ENCODE measurements at places on chromosomes 2 and 18.

- DNase-seq: no peak
These were observed 938.3 kb upstream of the CNTNAP5 start for GRCh38 chr2:123086613-123087385.

DNA sequence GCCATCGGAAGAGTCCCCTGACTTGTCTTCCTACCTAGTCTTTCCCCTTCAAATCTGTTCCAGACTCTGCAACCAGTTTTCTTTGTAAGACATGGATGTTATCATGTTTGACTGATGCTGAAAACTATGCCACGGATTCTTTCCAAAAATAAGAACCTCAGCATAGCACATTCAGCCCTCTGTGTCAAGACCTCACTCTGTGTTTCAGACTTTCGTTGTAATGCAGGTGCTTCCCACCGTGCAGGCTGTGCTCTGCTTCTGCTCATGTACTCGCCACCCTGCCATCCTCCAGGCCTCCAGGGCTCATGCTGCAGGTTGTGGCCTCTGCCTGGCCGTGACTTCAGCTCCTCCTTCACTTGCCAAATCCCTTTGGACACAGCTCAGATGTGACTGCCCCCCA is 347.0 kb upstream of the RAB12 start:
- no peak for DNase-seq

GRCh38 chr2:41543726-41544125 is 504.1 kb upstream of the PKDCC start:
- DNase-seq: no peak

DNA sequence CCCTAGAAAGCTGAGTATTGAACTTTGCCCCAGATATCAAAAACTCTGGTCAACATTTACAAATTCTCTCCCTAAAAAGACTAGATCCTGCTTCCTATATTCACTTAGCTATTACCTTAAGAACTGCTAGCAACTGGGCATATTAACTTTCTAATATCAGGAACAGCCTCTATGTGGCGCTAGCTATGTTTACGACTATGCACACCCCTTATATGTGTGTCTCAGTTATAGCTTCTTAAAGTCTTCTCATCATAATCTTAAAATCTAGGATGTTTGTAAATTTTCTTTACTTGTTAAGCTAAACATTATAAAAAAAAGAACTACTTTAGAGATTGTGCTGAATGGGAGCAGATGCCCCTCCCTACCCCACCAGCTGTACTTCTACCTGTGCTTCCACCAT is 1.7 kb upstream of the STAMBP start:
- no peak for DNase-seq

- DNase-seq: no peak
These were observed 87.8 kb downstream of the RRM2 start for GRCh38 chr2:10210336-10210735.

DNA sequence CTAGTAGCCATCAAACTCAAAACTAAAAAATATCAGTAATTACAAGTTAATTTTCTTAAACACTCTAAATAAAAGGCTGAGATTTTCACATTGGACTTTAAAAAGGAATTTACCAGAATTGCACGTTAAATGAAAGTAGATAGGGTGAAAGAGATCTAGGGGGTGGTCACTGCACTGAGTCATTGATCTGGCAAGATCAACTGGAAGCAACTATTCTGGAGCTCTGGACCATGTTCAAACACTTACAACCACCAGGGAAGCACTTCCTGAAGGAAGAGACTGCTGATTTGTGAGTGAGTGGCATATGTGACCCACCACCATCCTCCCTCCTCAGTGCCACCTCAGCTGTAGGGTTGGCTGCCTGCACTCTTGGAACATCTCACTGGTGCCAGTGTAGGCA is 111.8 kb downstream of the UGGT1 start:
- no peak for DNase-seq

DNA sequence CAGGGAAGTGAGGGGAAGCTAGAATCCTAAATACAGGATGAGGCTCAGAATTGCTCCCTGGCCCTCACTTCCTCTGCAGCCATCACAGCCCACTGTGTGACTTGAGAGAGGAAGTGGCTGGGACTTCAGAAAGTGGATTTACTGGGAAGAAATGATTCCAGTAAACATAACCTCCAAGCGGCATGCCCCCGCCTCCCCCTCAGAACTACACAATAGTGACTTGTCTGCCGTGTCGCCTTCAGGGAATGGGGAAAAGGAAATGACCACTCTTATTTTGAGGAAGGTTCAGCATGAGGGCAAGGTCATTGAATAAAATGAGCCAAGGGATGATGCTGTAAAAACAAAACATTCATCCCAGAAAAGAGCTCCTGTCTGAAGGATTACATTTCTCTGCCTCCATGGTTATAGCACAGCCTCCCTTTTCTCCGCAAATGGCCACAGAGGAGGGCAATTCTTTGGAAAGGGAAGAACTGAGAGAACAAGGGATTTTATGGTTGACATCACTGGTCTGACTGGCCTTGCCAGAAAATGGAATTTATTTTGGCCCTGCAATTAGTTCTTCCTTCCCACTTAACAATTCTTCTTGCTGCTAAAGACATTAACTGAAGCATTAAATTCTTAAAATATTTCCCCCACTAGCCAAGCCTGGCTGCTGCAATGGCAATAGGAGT is 78.9 kb upstream of the DAPL1 start:
- DNase-seq: no peak

DNA sequence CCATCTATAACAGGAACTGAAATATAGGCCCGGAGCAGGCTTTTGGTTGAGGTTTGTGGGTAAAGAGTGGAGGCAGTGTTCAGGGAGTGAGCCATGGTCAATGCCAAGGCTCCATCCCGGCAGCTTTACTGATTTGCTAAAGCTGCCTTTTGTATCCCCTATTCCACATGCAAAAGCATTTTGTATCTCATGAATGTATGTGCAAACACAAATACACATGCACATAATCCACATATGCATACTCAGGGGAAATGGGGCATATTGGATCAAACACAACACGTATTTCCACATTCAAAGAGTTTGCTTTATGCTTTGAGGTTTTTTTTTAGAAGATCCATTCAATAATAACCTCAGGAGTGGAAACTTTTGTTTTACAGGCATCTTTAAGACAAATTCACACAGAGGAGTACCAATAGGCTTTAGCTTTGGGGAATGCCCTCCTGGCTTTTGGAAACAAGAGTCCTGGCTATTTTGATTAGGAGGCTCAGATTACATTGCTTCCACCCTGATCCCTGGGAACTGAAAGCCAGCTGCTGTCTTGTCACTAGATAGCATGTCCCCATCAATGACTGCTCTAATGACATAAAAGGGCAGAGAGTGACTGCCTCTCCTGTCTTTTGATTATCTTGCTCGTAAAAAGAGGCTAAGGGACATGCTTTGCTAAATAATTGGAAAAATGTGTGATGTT is 263.2 kb downstream of the EN1 start:
- DNase-seq: no peak

- DNase-seq: no peak
These were observed 2.6 kb downstream of the TET3 start for GRCh38 chr2:73987109-73987947.

DNA sequence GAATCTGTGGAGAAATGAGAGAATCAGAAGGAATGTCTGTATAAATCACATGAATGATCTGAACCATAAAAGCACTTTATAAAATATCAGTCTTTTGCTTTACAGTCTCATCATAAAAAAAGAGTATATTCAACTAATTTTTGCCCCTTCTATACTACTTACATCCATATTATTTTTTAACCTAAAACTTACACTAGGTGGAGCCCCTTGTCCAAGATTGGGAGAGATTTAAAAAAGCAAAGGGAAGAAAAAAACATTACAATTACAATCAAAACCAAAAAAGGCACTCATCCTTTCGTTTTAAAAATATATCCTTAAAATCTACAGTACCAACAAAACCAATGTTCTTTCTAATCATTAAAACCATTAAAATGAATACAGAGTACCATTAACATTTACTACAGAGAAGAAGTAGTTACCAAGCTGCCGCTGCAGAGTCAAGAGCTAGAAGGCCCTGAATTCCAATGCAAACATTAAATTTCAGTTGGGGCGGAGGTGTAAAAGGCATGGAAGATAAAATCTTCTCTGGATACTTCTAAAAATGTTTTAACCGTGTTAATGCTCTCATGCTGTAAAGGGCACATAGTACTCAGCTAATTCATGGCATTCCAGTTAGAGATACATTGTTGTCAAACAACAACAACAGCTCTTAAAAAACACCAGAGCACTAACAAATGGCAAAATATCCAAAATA is 56.7 kb upstream of the EPB41L3 start:
- DNase-seq: no peak

DNA sequence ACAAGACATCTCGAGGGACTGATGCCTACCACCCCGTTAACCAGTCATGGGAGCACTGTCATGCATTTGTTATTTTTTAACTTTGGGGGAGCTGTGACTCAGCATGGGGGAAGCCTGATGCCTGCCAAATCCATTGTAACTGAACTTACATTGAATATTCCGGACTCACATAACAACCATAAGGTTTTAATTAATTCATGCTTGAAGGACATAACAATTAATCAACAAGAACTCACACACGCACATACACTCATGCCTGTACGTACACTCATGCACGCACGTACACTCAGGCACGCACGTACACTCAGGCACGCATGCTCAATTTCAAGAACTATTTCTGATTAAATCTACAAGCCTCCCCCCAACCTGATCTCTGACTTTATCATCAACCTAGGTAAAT is 1639.1 kb downstream of the SUCLG1 start:
- DNase-seq: no peak

- DNase-seq: no peak
These were observed 63.9 kb downstream of the MBOAT2 start for GRCh38 chr2:8939486-8940114.

Measured in left renal cortex interstitium (tissue), 4 donors.